HTR-8/SVneo (cell line): ENCODE measurements at places on chromosomes 12 and 14.

DNA sequence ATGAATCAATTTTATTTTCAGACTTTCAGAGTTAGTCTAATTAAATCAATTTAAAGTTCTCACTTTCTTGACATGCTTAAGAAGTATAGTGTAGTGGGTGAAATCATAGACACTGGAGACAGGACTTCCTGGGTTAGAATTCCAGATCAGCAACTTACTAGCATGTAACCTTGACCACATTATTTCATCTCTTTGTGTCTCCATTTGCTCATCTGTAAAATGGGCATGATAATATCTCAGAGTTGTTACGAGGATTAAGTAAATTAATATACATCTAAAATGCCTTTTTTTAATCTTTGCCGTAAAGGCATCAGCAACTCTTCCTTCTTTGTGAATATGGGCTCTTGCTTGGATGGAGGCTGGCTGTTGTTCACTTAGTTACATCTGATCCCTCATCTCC is 1.3 kb upstream of the ERGIC2 start:
- DNase-seq, result no peak

DNA sequence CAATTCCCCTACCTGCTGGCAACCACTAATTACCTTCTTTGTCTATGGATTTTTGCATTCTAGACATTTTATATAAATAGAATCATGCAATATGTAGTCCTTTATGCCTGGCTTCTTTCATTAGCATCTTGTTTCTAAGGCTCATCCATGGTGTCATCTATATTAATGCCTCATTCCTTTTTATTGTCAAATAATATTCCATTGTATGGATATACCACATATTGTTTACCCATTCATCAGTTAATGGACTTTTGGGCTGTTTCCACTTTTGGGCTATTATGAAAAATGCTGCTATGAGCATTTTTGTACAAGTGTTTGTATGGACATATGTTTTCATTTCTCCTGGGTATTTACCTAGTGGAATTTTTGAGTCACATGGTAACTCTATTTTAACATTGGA is 18.0 kb downstream of the CYP46A1 start:
- no peak for DNase-seq

DNA sequence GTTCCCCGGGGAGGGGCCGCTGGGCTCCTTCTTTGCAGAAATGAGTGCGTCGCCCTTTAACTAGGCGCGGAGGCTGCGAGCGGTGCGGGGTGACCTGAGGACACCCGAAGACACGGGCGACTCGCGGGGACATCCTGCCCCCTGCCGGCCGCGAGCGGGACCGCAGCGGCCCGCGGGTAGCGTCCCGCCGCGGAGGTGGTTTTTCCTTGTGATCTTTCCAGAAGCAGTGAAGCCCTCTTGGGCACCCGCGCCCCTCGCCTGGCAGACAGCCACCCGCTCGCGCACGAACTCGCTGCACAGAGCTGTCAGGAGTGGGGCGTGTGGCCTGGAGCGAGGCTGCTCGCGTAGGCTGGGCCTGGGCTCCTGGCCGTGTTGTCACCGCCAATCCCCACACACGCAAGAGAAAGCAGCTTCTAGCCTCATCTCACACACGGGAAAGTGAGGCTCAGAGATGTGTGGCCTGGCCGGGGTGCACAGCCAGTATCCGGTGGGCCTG is 67.2 kb downstream of the DIO3 start:
- peak; percentile 86 for DNase-seq

- no peak for DNase-seq
Observed at GRCh38 chr14:78752518-78753188, 582.5 kb downstream of the NRXN3 start.

- no peak for DNase-seq
Observed at GRCh38 chr14:50822501-50823042, 8.4 kb downstream of the NIN start.

GRCh38 chr12:100668945-100669536 is 95.6 kb downstream of the GAS2L3 start:
- peak; percentile 78 for DNase-seq

GRCh38 chr12:15393995-15394394 is 71.7 kb downstream of the PTPRO start:
- DNase-seq, result no peak

- no peak for DNase-seq
Observed at GRCh38 chr14:30648471-30648870, 26.4 kb downstream of the SCFD1 start.

DNA sequence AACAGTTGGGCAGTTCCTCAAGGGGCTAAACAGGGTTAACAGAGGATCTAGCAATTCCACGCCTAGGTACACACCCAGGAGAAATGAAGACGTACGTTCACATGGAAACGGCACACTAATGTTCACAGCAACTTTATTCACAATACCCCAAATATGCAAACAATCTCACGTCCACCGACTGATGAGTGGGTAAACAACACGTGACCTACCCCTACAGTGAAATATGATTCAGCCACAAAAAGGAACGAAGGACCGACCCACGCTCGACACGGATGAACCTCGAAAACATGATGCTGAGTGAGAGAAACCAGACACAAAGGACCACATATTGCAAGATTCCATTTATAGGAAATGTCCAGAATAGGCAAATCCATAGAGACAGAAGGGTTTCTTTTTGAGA is 112.7 kb downstream of the NCOR2 start:
- no peak for DNase-seq

DNA sequence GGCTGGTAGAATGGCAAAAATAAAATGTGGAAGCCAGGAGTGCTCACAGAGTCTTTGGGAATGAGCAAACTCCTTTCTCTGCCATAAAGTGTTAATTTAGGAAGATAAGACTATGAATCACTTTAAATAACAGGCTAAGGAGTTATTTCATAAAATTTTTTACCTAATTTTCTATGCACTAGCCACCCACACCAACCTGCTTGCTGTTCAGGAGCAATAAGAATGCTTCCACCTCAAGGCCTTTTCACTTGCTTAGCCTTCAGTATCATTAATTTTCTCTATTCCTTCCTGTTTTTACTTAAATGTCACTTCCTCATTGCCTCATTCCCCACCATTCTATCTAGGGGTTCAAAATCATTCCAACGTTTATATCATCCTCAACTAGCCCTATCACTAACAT is 326.8 kb downstream of the CCER1 start:
- no peak for DNase-seq

- DNase-seq, result no peak
Observed at GRCh38 chr14:89767131-89767530, 187.4 kb downstream of the EFCAB11 start.

GRCh38 chr12:64621257-64621942 is 11.1 kb downstream of the RASSF3 start:
- DNase-seq, result no peak

- no peak for DNase-seq
Observed at GRCh38 chr12:116520225-116520760, 38.9 kb upstream of the MAP1LC3B2 start.

GRCh38 chr14:103892247-103892646 is 36.0 kb upstream of the TDRD9 start:
- no peak for DNase-seq

- no peak for DNase-seq
Observed at GRCh38 chr14:51327376-51327775, 87.3 kb downstream of the TMX1 start.

GRCh38 chr14:81394739-81395138 is 5.4 kb downstream of the STON2 start:
- no peak for DNase-seq

DNA sequence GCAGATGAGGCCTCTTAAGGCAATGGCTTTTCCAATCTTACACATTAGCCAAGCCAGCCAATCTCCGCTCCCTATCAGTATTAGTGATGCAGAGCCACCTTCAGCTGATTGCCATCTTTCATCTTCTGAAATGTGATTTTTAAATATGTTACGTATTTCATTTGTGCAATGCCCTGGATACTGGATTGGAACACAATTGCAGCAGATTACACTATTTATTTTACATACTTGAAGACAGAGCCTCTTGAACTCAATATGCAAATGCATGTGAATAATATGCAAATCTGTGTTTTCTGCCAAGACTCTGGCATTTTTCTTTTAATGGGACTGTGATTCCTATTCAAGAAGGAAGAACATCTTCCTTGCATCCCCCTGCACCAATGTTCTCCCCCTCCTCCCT is 90.5 kb downstream of the GRIN2B start:
- DNase-seq, result no peak

- DNase-seq, result no peak
Observed at GRCh38 chr12:81261508-81262207, 183.8 kb downstream of the ACSS3 start.

DNA sequence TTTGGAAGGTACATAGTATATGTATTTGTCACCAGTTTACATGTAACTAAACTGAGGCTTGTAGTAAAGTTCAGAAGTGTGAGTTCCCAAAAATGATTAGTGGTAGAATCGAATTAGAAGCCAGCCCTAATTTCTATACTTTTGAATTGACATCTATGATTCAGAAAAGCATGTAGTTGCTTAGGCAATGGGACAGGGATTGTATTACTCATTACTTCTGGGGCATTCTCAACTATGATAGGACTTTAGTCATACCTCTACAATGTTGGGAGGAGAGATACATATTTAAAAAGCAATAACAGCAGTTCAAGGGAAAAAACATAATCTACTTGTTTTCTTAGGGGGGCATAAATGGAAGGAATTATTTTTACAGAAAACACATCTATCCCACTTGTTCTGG is 277.9 kb upstream of the E2F7 start:
- no peak for DNase-seq

DNA sequence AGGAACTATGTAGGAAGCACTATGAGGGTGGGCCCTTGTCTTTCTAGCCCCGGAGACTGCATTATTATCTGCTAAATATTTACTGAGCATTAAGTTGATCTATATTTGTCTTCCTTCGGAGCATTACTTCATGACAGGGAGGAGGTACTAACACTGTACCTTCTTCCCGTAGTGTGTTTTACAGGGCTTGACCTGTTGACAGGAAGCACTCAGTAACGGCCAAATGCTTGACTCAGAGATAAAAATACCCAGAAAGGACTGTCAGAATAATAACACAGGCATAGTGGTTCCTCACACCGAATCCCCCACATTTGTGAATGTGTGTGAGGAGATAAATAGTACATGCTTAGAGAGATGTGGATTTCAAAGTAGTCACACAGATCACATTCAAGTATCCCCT is 466.6 kb downstream of the EGLN3 start:
- DNase-seq, result no peak

DNA sequence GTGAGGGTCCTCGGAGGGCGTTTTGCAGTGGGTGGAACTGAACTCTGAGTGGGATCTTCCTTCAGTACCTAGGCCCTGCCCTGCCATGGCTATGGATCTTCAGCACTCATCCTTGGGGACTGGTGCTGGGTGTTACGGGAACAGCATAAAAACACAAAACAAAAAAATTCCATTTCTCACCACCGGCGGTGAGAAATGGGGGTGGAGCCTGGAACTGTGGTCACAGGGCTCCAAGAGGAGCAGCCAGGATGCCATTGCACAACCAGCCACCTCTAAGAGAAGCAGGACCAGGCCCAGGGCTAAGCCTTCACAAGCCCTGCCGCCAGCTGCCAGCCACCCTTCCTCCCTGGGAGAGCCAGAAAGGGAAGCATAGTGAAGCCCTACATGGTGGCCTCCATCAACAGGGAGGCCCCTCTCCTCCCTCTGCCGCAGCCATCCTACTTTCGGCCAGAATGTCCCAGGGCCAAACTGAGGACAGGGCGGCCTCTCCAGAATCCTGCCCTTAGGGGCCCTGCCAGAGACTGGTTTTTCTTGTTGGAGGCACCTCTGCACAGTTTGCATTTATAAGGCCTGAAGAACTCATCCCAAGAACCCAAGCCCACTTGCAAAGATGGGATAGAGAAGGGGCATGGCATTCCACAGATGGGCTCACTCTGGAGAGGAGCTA is 76.5 kb downstream of the VCPKMT start:
- DNase-seq, result no peak

GRCh38 chr14:52918486-52918885 is 32.4 kb downstream of the FERMT2 start:
- DNase-seq, result peak; percentile 66

DNA sequence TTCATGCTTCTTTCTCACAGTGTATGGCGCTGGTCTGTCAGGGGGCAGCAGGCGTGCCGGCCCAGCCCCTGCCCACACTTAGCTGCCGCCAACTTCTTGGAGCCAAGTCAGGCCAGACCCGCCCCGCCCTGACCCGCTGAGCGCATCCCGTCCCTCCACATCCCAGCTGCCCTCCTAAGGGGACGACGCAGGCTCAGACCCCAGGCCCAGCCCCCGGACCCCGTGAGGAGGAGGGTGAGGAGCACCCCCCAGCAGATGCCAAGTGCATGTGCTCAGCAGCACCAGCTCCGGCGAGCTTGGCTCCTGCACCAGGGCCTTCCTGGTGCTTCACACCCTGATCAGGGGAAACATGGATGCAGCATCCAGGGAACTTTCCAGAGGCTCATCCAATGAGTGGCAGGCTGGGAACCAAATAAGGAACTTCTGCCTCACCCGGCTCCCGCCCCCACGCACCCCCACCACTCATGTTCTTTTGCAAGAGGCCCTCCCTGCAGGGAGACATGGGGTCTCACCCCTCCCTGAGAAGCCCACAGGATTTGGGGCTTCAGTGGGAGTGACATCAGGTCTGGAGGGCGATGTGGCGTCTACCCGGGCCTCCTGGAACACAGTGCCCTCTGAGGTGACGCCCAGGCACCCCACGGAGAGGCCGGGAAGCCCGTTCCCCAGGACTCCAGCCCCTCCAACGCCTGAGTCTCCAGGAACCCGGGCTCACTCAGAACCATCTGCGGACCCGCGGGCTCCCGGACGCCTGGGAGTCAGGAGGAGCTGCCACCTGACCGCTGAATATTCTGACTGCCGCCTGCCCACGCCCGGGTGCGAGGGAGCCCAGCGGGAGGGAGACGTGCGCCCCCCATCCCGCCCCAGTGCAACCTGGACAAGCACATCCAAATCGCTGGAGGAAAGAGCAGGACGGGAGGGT is 70.0 kb upstream of the GALNT9 start:
- no peak for DNase-seq

- DNase-seq, result no peak
Observed at GRCh38 chr12:99380701-99381100, 266.9 kb upstream of the GARIN6 start.

DNA sequence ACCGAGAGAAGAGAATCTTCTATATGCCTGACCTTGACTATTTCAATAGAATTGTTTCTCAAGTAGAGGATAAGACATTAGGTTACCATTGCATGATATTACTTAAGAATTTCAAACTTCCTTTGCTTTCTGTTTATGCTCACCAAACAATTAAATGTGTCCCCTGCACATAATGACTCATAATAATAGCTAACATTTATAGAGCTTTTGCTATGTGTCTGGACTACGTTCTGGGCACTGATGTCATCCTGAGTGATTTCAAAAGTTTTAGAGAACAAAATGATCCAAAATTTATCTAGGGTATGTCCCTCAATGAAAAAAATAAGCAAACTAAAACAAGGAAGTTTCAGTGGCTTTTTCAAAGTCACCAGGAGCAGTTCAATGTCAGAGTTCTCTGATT is 38.8 kb downstream of the SLC15A5 start:
- no peak for DNase-seq
